ENCODE measurements at places on chromosomes 13 and 19.
A peak's percentile ranks its signal among the peaks of the same experiment; 100 is the strongest.

GRCh38 chr13:50326811-50327210, 311.6 kb downstream of the KCNRG start:
- DNase-seq = no peak

DNA sequence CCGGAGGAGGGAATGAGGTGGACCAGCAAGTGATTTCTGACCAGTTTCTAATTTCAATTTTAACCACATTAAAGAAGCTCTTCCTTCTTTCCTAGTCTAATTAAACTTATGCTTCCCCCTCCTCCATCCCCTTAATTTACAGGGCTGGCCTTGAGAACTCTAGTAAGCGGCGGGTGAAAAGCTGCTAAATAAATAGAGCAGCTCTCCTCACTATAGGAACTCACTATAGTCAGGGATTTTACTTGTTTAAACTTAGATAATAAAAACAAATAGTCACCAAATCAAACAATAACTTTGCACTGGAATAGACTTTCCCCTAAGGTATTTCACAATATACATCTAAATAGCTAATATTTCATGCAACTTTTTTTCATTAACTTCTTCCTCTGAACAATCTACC, 1838.2 kb upstream of the PRR20A start:
- no peak for DNase-seq

GRCh38 chr13:45372189-45373161, 31.5 kb upstream of the TPT1 start:
- DNase-seq = no peak

DNA sequence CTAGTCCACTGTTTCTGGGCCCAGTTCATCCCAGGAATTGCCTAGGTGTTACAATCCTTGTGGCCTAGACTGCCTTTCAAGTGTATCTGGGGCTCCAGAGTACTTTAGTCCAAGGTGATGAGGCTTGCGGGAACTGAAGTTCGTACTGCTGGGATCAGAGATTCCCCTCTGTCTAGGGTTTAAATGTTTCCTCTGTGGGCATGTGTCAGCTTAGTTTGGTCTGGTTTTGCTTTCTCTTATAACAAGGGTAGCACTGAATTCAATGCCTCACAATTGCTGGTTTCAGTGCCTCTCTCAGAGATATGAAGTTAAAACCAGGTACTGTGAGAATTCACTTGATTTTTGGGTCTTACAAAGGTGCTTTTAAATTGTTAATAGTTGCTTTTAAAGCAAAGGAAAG, 30.8 kb downstream of the RGCC start:
- DNase-seq = no peak

- DNase-seq = peak; percentile 81
Measured at GRCh38 chr19:46784262-46785053, 3.9 kb downstream of the SLC1A5 start.

GRCh38 chr13:32297206-32297605, 18.0 kb downstream of the ZAR1L start:
- no peak for DNase-seq

Measured in aorta (tissue), 5 donors.